ENCODE measurements at places on chromosomes 3 and 15.

DNA sequence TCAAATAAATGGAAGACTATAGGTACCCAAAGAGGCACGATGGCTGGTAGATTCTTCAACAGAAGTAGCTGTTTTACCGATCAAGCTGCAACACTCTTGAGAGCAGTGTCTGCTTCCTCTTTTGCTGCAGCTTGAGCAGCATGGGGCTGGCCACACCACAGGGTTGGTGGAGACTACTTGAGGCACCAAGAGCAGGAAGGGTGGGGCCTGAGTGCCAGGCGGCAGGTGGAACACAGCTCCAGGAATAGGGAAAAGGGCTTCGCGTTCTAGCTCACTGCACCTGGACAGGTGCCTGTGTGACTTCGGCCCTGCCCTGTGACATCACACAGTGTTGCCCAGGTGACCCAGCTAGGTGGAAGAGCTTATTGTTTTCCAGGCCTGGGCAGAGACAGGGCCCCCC lies at the start of gene CCDC33:
TSS of gene CCDC33 (plus strand) at position 365 of the 400 bp plus-strand sequence. CDS start 394 bp downstream, outside the sequence.
- DNase-seq: no peak

GRCh38 chr15:40595773-40596172 lies 1.7 kb downstream of the KNL1 start:
- DNase-seq: no peak

- no peak for DNase-seq
These were observed 2.1 kb downstream of the PODXL2 start for GRCh38 chr3:127630811-127631714.

GRCh38 chr3:108500728-108501127 lies 9.7 kb downstream of the MYH15 start:
- no peak for DNase-seq

DNA sequence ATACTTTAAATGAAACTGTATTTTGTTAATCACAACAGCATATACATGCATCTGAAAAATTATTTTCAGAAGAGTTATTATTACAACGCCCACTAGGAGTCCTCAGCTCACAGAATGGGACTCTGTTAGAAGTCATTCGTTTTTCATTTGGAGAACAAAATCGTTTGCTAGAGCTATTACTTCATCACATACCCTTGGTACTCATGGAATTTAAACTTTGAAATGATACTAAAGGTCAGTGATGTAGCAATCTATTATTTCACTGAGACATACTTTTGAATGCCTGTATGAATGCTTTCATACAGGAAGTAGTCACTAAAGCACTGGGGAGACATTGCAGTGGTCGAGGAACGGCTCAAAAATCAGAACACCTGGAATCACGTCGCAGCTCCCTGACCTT lies 198.1 kb downstream of the MBNL1 start:
- peak; percentile 63 for DNase-seq

DNA sequence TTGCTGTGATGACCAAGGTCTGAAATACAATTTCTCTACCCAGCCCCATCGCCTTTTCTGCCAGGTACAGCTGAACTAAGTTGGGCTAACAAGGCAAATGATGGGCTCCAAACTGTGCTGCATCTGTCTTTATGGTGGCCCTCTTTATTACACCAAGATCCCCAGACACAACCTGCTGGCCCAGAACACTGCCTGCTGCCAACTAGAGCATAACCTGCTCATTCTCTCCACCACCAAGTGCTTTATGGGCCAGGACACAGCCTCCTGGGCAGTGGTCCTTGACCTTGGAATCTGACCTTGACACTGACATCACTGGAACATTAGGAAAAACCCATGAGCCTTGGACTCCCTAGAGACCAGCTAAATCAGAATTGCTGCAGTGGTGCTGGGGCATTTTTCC lies 3.3 kb downstream of the LINS1 start:
- no peak for DNase-seq

DNA sequence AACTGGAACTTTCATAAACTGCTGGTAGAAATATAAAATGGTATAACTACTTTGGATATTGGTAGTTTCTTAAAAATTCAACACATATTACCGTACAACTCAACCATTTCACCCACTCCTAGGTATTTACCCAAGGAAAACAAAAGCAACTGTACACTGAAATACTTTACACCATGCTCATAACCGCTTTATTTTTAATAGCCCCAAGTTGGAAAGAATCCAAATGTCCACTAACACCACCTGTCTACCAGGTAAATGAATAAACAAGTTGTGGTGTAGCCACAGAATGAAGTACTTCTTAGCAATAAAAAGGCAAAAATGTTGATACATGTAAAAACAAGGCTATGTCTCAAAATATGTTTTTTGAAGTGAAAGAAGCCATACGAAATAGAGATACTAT lies 215.9 kb upstream of the PEX5L start:
- DNase-seq: no peak

GRCh38 chr15:38531509-38531908 lies 33.1 kb downstream of the RASGRP1 start:
- DNase-seq: peak; percentile 7

- DNase-seq: peak; percentile 43
These were observed 88.9 kb upstream of the CCNL1 start for GRCh38 chr3:157248590-157249422.

- peak; percentile 90 for DNase-seq
These were observed 263.9 kb upstream of the TGFBR2 start for GRCh38 chr3:30342318-30343060.

- no peak for DNase-seq
These were observed 60.6 kb downstream of the SUCLG2 start for GRCh38 chr3:67593761-67594234.

GRCh38 chr15:51642696-51643095 lies 20.1 kb upstream of the DMXL2 start:
- no peak for DNase-seq

GRCh38 chr15:60616147-60616546 lies 137.2 kb upstream of the ICE2 start:
- DNase-seq: no peak

DNA sequence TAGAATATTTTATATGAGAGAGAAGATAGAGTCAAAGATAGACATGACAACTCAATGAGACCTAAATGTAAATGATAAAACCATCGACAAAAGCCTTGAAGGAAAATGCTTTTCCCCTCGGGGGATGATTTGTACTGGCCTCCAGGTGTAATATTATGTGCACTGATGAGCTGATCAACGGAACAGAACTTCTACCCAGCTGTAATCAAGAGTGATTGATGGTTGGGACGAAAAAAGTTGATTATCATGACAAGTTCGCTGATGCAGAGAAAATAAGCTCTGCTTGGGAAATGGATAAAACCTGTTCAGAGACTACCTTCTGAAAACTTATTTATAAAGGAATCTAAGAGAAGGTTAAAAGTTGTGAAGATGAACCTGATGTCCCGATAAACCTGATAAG lies 210.7 kb downstream of the ZNF385D start:
- DNase-seq: no peak

DNA sequence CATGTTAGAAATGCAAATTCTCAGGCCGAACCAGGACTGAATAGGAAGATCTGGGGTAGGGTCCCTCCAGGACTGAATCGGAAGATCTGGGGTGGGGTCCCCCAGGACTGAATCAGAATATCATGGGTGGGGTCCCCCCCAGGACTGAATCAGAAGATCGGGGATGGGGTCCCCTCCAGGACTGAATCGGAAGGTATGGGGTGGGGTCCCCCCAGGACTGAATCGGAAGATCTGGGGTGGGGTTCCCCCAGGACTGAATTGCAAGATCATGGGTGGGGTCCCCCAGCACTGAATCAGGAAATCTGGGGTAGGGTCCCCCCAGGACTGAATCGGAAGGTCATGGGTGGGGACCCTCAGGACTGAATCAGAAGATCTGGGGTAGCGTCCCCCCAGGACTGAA lies 48.2 kb upstream of the TNK2 start:
- no peak for DNase-seq

- DNase-seq: peak; percentile 43
These were observed 727.7 kb upstream of the NECTIN3 start for GRCh38 chr3:110343945-110344344.

- DNase-seq: peak; percentile 9
These were observed 32.3 kb downstream of the B3GNT5 start for GRCh38 chr3:183285318-183285717.

DNA sequence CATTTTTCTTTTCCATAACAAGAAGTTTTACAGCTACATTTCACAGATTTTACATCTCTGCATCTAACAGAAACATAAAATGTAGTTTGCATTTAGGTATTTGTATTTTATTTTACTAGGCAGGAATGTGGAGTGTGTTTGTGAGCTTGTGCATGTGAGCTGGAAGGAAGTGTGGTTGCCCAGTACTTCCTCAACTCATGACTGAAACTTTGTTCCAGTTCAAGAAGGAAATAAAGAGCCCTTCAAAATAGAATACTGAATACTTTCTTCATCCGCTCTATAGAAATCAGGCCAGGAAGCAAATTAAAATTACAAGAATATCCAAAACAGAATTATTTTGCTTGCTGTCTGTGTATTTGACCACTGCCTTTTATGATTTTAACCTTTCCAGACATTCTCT lies 81.3 kb downstream of the CHL1 start:
- no peak for DNase-seq

GRCh38 chr15:43509660-43510199 lies 7.7 kb upstream of the MAP1A start:
- DNase-seq: no peak

GRCh38 chr3:22565393-22565792 lies 637.7 kb upstream of the UBE2E2 start:
- DNase-seq: no peak

DNA sequence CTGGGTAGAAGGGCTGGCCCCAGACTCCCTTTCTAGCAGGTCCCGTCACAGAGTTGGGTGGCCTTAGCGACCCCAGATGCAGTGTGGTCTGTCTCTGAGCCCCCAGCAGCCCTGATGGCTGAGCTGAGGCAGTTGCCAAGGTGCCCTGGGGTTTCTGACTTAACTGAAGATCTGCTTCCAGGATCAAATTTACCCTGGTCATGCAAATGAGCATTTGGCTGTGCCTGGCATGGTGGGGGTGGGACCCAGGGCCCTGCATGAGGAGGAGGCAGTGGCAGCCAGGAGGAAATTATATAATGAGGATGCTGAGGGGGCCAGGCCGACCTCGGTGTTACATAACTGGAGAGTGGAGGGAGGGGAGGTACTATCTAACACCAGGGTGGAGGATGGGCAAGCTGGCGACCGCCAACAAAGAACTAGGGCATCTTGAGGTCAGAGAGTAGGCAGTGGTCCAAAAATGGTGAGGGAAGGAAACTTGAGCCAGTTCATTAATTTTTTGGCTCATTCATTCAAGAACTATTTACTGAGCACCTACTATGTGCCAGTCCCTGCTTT lies 16.4 kb downstream of the PLEKHO2 start:
- DNase-seq: no peak

DNA sequence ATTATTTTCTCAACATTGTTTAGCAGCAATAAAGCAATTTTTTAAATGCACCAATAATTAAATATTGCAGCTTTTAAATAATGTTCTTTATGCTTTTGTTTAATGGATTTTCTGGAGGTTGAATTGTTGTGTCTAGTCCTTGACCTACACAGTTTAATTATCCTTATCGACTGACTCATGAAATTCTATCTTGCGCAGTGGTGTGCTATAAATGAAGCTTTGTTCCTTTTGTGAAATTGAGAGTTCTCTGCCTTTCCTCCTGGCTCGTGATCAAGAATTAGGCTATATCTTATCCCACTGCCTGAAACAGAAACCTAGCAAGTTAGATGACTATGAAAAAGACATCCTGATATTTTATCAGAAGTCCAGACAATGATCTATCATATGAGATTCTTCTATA lies 37.0 kb upstream of the PIK3R4 start:
- no peak for DNase-seq

- no peak for DNase-seq
These were observed 52.7 kb upstream of the MRPL3 start for GRCh38 chr3:131555456-131555855.

DNA sequence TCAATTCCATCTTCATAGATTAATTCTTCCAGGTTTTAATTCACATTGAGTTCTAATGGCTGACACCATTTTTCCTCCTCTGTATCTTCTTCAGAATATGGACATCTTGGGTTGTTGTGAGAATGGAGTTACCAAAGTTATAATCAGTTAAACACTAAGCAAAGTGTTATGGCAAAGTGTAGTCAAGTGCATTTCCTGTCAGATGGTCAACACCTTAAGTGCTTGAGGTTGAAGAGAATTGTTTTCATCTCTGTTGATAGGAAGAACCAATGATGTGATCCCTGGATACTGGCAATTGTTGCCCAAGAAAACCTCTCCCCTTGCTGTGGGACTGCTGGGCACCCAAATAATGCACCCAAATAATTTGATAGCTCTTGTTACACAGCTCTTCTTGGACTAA lies 102.6 kb upstream of the SATB1 start:
- no peak for DNase-seq

DNA sequence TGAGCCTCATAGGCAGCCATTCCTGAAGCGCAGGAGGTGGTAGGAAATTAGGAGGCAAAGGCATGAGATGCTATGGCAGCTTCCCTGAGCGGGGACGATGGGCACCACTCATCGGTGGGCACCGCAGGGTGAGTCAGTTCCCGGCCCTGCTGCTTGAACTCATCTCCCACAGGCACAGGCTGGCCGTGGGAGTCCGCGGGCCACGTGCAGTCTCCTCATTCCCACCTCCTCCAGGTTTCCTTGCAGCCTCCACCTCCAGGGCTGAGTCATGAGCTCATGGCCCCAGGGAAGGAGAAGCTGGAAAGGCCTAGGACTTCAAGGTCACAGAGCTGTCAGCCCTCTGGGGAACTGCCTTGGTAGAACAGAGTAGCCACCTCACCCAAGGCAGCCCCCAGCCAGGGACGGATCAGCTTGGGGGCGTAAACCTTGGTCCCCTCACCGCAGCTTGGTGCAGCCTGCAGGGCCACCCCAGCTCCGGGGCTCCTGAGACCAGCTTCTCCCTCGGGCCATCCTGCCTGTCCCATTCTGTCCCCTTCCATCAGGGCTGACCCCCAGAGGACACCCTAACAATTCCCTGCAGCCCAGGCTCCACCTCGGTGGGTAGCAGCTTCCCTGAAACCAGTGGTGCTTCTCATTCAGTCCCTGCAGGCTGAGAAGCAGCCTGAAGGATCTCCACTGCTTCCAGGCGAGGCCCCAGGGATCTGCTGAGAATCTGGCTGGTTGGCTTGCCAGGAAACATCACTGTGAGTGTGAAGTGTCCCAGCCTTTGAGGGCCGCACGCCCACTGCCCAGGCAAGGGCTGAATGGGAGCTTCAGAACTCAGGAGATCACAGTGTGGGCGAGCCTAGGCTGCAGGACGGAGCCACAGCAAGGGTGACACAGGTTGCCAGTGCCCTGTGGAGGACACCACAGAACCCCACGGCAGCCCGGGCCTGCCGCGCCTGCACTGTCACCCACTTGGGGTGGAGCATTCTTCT lies 150.7 kb upstream of the MEF2A start:
- DNase-seq: no peak

DNA sequence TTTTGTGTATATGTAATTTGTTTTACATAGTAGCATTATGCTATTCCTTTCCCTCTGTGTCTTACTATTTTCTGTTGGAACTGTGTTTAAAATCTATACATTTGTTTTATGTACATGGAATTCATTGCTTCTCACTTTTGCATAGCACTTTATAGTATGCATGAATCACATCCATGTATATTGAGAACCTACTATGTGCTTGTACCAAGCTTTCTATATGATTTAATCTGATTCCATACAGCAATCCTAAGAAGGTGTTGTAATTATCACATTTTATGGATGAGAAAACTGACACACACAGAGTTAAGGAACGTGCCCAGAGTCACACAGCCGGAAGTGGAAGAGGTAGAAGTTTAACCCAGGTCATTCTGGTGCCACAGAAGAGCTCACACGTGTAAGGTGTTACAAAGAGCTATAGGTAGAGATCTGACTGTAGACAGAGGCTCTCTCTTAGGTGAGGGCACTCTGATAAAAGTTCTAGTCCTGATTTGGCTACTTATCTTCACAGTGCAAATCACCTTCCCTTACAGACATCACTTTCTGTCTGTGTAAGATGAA lies 3.5 kb upstream of the SMAD3 start:
- no peak for DNase-seq

Data from RKO (cell line).